CD14-positive monocyte (primary cell): ENCODE measurements at places on chromosomes 1 and 21.

DNA sequence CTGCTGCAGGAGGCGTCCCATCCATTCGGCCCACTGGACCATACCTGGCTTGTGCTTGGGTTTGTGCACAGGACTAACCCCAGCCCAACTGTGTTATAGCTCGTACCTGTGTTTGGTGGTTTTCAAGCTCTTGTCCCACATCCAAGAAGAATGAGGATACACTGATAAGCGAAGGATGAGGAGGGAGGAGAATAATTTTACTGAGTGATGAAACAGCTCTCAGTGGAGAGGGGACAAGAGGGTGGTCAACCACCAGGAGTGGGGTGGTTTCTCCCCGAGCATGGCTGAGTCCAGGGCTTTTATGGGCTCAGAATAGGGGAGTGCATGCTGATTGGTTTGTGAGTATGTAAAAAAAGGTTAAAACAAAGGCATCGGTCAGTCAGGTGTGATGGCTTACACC, 12.1 kb upstream of the USP48 start:
- no peaks in the 10 kb centered on the region for H3K4me1 ChIP-seq
- no peak for DNase-seq
- H3K27ac ChIP-seq, result no peak overlapping the region
- H3K27me3 ChIP-seq, result no peaks in the 10 kb centered on the region
- no peaks in the 10 kb centered on the region for H3K36me3 ChIP-seq
- no peak overlapping the region for H3K4me3 ChIP-seq

DNA sequence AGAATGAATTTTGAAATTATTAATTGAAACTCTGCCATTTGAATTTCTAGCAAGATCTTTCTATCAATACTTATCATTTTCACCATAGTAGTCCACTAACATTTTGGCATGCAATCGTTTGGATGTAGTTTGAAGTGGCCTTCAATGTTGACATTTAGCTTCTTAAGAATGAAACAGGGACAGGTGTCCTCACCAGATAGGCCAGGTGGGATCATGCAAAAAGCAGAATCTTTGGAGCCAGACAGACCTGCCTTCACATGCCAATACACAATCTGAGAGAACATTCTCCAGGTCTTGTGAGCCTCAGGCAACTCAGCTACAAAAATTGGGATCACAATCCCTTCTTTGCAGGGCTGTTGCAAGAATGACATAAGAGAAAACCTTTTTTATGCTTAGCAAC, 18.3 kb upstream of the HSPA13 start:
- no peak for DNase-seq
- H3K27me3 ChIP-seq, result no peaks in the 10 kb centered on the region
- H3K36me3 ChIP-seq, result no peaks in the 10 kb centered on the region
- no peak overlapping the region for H3K4me3 ChIP-seq

- no peaks in the 10 kb centered on the region for H3K4me1 ChIP-seq
- no peak overlapping the region for H3K27ac ChIP-seq
- H3K27me3 ChIP-seq, result no peaks in the 10 kb centered on the region
- no peaks in the 10 kb centered on the region for H3K36me3 ChIP-seq
- DNase-seq, result no peak
Measured at GRCh38 chr1:31467005-31467674, 54.1 kb downstream of the SERINC2 start.

GRCh38 chr1:63173161-63173560, 149.2 kb upstream of the FOXD3 start:
- no peaks in the 10 kb centered on the region for H3K27me3 ChIP-seq
- no peaks in the 10 kb centered on the region for H3K4me1 ChIP-seq
- H3K27ac ChIP-seq, result no peak overlapping the region
- H3K36me3 ChIP-seq, result no peaks in the 10 kb centered on the region
- no peak overlapping the region for H3K4me3 ChIP-seq

GRCh38 chr1:3393987-3394920, 60.2 kb upstream of the ARHGEF16 start:
- H3K27me3 ChIP-seq, result peaks cover 14% of the 10 kb centered on the region
- no peak overlapping the region for H3K4me3 ChIP-seq
- no peaks in the 10 kb centered on the region for H3K4me1 ChIP-seq
- H3K36me3 ChIP-seq, result no peaks in the 10 kb centered on the region
- no peak overlapping the region for H3K27ac ChIP-seq
- DNase-seq, result no peak

DNA sequence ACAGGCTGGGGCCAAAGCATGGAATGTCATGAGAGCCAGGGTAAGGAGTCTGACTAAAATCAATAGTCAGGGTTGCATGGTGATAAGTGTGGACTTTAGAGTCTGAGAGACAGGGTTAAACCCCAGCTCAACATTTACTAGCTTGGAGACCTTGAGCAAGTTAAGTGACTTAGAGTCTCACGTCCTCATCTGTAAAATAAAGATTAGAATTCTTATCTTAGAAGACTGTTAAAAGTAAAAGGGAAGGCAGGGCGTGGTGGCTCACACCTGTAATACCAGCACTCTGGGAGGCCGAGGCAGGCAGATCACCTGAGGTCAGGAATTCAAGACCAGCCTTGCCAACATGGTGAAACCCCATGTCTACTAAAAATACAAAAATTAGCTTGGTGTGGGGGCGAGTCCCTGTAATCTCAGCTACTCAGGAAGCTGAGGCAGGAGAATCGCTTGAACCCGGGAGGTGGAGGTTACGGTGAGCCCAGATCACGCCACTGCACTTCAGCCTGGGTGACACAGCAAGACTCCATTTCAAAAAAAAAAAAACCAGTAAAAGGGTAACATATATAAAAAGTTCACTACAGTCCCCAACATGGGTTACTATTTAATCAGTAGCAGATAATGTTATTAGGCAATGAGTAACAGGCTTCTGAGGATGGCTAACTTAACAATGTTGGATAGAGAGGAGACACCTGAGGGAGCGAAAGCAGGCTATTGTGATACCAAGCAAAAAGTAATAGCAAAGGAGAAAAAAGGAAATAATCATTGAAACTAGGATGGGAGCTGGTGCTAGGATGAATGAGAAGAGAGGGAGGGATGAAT, 20.8 kb downstream of the TMCO1 start:
- H3K27ac ChIP-seq, result no peak overlapping the region
- H3K4me1 ChIP-seq, result no peaks in the 10 kb centered on the region
- no peak overlapping the region for H3K4me3 ChIP-seq
- no peak for DNase-seq

DNA sequence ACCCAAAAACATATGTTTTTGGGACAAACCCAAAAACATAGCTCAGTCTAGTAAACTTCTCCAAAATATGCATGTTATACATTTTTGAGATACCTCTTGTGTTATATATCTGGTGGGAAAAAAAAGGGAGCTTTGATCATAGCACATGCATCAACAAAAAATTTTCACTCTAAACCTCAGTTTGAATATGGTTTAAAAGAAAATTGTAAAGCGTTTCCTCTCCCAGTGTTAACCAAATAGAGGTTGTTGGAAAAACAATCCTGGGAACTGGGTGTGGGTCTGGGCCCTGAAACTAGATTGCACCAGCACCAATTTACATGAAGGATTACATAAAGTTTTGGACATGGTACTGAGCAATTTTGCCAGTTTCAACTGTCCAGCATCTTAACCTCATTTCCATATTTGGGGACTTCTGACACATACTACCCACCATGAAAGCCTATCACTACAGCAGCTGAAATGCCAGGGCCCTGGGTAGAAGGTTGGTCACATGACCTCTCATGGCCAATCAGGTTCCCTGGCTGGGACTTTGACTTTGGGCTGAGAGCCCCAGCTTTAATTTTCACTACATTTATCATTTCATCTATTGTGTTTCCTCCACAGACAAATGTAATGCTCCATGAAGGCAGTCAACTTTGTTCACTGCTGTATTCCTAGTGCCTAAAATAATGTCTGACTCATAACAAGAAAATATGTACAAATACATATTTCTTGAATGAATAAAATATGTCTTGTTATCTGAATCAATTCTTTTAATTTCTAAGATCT, 150.7 kb downstream of the SETD4 start:
- no peaks in the 10 kb centered on the region for H3K36me3 ChIP-seq
- H3K27ac ChIP-seq, result no peak overlapping the region
- H3K27me3 ChIP-seq, result no peaks in the 10 kb centered on the region
- H3K4me1 ChIP-seq, result peaks cover 21% of the 10 kb centered on the region
- H3K4me3 ChIP-seq, result no peak overlapping the region

- no peaks in the 10 kb centered on the region for H3K4me1 ChIP-seq
- H3K27me3 ChIP-seq, result no peaks in the 10 kb centered on the region
- DNase-seq, result no peak
Measured at GRCh38 chr1:58072450-58072849, 474.1 kb downstream of the OMA1 start.

- no peak overlapping the region for H3K4me3 ChIP-seq
- no peaks in the 10 kb centered on the region for H3K27me3 ChIP-seq
- peak; percentile 6 for DNase-seq
- no peaks in the 10 kb centered on the region for H3K36me3 ChIP-seq
Measured at GRCh38 chr1:35264871-35265270, 3.6 kb upstream of the ZMYM4 start.

DNA sequence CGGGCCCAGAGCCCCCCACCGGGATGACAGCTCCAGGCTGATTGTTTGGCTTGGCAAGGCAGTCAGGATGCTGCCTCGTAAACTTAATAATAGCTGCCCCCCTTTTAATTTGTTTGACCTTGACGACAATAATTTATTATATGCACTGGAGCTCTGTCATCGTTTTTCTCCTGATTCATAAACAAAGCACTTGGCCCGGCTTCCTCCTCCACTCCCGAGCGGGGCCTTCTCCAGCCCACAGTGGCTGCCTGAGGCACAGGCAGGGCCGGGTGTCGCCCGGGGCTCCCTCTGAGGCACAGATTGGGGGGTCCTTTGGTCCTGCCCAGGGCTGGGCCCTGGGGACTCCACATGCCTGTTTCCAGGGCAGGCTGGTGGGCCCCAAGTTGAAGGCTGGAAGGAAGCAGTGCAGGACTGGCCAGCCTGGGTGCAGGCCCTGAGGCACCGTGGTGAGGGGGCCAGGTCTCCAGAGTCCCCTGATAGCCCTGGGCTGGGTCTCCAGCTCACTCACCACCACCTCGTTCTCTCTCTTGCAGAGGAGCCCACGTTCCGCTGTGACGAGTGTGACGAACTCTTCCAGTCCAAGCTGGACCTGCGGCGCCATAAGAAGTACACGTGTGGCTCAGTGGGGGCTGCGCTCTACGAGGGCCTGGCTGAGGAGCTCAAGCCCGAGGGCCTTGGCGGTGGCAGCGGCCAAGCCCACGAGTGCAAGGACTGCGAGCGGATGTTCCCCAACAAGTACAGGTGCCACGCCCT, 52.0 kb upstream of the ARHGEF16 start:
- no peaks in the 10 kb centered on the region for H3K4me1 ChIP-seq
- no peaks in the 10 kb centered on the region for H3K27me3 ChIP-seq
- no peak for DNase-seq
- H3K27ac ChIP-seq, result no peak overlapping the region
- no peak overlapping the region for H3K4me3 ChIP-seq

DNA sequence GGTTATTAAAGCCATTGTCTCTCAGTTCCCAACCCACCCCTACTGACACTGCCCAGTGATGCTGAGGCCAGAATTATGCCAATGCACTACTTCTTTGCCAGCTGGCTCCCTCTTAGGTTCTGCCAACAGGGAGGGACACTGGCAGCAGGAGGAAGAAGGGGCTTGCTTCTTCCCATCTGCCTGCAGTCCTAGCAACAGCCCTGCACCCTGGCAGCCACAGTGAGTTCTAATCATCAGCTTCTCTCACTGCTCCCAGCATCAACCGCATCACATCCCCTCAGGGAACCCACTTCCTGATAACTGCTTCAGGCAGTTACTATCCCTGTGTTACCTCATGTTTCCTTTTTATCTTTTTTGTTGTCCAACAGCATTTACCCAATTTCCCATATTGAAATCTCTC, 86.2 kb downstream of the UBR4 start:
- no peak for DNase-seq
- peaks cover 15% of the 10 kb centered on the region for H3K4me1 ChIP-seq
- peaks cover 100% of the 10 kb centered on the region for H3K36me3 ChIP-seq
- H3K27me3 ChIP-seq, result no peaks in the 10 kb centered on the region
- no peak overlapping the region for H3K4me3 ChIP-seq

- no peak overlapping the region for H3K27ac ChIP-seq
- no peak overlapping the region for H3K4me3 ChIP-seq
- H3K36me3 ChIP-seq, result peaks cover 83% of the 10 kb centered on the region
- peaks cover under 1% of the 10 kb centered on the region for H3K4me1 ChIP-seq
- no peaks in the 10 kb centered on the region for H3K27me3 ChIP-seq
Measured at GRCh38 chr1:231814521-231814920, 187.9 kb downstream of the DISC1 start.

GRCh38 chr1:222905151-222905550, 90.3 kb downstream of the DISP1 start:
- H3K27ac ChIP-seq, result no peak overlapping the region
- no peaks in the 10 kb centered on the region for H3K27me3 ChIP-seq
- H3K4me1 ChIP-seq, result no peaks in the 10 kb centered on the region
- no peak overlapping the region for H3K4me3 ChIP-seq

DNA sequence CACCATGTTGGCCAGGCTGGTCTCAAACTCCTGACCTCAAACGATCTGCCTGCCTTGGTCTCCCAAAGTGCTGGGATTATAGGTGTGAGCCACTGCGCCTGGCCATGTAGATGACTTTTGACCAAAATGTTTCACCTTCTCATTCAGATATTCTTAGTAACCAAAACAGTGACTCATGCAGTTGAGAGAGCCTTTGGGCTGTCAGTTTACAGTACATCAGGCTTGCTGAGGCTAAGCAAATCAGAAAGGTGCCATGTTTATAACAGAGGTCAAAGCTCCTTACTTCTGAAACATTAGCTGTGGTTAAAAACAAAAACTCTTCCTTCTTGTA, 21.0 kb downstream of the CNIH4 start:
- no peak overlapping the region for H3K4me3 ChIP-seq
- H3K4me1 ChIP-seq, result peaks cover 60% of the 10 kb centered on the region
- DNase-seq, result no peak
- peaks cover 43% of the 10 kb centered on the region for H3K36me3 ChIP-seq

- no peaks in the 10 kb centered on the region for H3K27me3 ChIP-seq
- no peak overlapping the region for H3K27ac ChIP-seq
- no peak overlapping the region for H3K4me3 ChIP-seq
- no peak for DNase-seq
- H3K4me1 ChIP-seq, result peaks cover 84% of the 10 kb centered on the region
- H3K36me3 ChIP-seq, result no peaks in the 10 kb centered on the region
Measured at GRCh38 chr1:64959986-64960385, 6.4 kb downstream of the JAK1 start.

DNA sequence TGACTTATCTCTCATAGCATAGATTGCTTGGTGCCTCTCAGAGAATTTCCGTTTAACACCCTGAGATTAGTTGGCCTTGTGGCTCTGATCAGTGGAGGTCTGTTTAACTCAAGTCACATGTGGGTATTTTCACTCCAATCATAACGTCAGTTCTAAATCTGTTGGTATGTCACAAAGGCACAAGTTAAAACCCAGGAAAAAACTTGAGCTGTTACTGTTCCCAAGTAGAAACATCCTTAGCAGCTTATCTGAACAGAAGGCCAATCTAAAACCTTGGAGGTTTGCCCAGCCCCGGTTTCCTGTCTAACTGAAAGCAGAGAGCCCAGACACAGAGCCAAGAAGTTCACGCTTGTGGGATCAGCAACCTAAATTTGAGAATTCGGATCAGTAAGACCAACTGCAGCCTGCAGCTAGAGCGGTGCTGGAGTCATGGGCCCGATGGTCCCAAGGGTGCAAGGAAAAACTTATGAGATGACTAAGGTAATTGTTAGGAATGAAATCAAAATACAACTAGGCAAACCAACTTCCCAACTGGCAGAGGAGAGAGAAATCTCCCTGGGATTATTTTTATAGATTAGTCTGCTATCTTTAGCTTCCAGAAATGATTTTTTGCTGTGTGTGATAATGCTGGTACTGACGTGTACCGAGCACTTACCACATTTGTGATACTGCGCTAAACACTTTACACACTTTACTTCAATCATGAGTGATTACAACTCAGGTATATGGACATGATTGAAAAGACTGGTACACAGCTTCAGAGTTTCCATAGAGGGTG, 90.2 kb upstream of the C1orf21 start:
- no peak for DNase-seq
- no peak overlapping the region for H3K4me3 ChIP-seq
- H3K36me3 ChIP-seq, result no peaks in the 10 kb centered on the region
- no peaks in the 10 kb centered on the region for H3K27me3 ChIP-seq
- no peaks in the 10 kb centered on the region for H3K4me1 ChIP-seq
